Naive thymus-derived CD8-positive, alpha-beta T cell (primary cell): ENCODE measurements at places on chromosomes 16 and 17. TPM values are rescaled to one million over a fixed set of nuclear protein-coding genes. Genes with fewer than 3 reads are reported as not detected.

The CCL11 gene
- polyA plus RNA-seq = not detected

DNA sequence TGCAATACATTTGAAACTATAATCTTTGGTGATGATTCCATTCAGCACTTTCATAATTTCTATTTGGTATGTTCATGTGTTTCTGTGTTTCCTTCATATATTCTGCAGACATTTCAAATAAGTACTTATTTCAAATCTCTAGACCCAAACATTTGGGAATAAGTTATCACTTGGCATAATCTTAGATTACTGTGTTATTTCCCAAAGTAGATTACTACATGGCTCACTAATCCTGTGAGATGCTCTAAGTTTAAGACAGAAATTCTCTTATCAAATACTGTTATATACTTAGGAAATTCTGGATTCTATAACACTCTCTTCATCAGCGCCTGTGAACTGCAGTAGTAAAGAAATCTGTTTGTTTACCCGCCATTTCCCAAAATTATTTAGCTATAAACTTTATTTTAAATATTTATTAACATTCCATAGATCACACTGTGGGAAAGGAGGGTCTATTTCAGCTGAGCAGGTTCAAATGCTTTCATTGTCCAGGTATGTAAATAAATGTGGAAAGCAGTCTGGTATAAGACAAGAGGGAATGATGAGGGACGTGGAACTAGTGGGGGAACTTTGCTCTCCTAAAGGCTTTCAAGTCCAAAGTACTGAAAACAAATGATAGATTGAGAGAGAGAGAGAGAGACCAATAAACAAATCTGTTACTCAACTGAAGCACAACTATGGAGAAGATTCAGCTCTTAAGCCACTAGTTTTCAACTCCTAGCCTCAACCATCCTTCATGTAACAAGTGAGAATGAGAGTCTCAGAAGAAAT is 61.8 kb upstream of the TOM1L1 start:
- no peak for DNase-seq
- peaks cover 3% of the 10 kb centered on the region for H3K27me3 ChIP-seq
- H3K4me3 ChIP-seq = no peak overlapping the region

- DNase-seq = no peak
- H3K36me3 ChIP-seq = no peaks in the 10 kb centered on the region
- H3K4me3 ChIP-seq = no peak overlapping the region
- H3K27ac ChIP-seq = no peak overlapping the region
- peaks cover 10% of the 10 kb centered on the region for H3K27me3 ChIP-seq
Observed at GRCh38 chr17:9868552-9868951, 36.5 kb downstream of the RCVRN start.

- no peaks in the 10 kb centered on the region for H3K36me3 ChIP-seq
- no peaks in the 10 kb centered on the region for H3K4me1 ChIP-seq
- H3K27me3 ChIP-seq = no peaks in the 10 kb centered on the region
- H3K27ac ChIP-seq = no peak overlapping the region
- no peak for DNase-seq
- no peak overlapping the region for H3K4me3 ChIP-seq
Observed at GRCh38 chr17:56119936-56120335, 33.3 kb upstream of the ANKFN1 start.
